ENCODE measurements at places on chromosomes 1 and 21.

GRCh38 chr1:28985427-28985826, 71.1 kb downstream of the EPB41 start:
- DNase-seq, result no peak

DNA sequence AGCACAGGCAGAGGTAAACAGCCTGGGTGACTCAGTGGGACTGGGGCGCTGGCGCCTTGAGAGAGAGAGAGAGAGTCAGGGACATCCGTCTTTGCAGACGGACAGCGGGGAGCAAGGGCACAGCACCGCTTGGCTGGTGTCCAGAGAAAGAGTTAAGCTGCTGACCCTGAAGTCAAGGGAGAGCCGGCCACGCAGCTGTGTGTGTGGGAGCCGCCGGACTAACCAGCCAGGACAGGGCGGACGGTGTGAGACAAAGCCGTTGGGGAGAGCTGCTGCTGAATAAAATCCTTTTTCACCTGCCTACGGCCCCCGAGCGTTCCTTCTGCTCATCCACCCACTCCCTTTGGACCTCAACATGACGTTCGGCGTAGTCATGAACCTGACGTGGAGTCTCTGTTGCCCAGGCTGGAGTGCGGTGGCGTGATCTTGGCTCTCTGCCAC, 14.5 kb downstream of the CFAP74 start:
- DNase-seq, result no peak

DNA sequence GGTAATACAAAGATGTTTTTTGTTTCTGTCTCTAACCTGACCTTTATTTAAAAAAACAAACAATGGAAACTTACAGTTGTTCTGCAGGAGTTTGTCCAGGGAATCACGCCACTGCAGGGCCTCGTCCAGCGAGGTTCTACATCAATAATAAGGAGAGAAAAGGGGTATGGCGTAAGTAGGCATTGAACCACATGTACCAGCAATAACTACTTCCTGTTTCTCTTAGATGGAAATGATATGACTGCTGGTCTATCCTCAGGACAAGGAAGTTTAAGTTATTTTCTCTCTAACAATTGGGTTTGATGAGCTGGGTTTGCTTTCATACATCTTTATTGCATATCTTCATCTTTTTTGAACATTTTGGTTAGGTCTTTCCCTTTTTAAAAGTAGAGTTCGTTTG, 40.9 kb downstream of the RGS5 start:
- no peak for DNase-seq

GRCh38 chr1:203359010-203359571, 8.2 kb upstream of the FMOD start:
- DNase-seq, result peak; percentile 37

DNA sequence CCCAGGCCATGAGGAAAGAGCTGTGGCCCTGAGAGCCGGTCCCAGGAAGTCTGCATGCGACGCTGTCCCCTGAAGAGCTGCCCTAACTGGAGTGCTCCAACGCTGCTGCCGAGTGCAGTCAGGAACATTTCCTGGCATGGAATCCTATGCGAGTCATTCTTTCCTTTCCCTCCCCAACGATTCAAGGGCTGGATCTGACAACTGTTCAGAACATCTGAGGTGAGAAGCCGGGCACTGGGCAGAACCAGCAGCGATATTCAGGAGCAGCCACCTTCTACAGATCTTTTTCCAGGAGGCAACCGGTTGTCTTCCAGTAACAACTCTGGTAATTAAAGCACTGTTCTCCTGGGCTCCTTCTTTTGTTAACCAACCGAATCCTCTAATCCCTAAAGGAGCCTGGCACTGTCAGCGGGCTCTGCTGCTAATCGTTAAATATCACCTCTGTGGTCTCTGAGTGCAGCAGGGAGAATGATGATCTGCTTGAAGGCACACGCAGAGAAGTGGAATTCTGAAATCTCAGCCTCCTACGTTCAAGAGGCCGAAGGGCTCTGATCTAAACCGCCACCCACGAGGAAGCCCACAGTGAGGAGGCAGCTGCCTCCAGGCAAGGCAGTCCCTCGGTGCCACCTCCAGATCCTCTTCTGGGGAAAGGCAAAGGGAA, 55.8 kb downstream of the SLC45A1 start:
- DNase-seq, result peak; percentile 90

- DNase-seq, result no peak
Measured at GRCh38 chr1:95534985-95535384, 301.0 kb downstream of the RWDD3 start.

- no peak for DNase-seq
Measured at GRCh38 chr1:228542981-228543380, 55.8 kb downstream of the RNF187 start.

DNA sequence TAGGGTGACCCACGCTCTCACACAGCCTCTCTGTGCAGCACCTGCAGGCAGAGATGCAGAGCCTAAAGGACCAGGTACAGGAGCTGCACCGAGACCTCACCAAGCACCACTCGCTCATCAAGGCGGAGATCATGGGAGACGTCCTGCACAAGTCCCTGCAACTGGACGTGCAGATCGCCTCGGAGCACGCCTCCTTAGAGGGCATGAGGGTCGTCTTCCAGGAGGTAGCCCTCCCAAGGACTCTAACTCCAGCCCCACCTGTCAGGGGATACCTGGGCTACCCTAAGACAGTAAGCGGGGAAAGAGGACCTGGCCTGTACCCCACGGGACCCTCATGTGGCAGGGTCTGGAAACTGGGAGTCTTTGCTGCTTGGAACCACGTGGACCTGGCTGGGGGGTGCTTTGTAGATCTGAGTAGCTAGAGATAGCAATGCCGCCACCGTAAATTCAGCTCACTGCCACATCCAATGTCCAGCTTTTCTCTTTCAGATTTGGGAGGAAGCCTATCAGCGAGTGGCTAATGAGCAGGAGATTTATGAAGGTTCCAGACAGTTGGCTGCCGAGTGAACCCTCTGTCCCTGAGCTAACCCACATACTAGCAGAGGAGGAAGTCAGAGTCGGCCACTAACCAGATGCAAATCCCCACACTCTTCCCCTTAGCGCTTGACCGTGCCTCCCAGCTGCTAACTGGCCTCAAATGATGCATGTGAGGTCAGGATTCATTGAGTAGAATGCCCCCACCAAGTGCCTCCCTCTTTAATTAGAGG, 6.5 kb downstream of the RNF207 start:
- DNase-seq, result no peak

DNA sequence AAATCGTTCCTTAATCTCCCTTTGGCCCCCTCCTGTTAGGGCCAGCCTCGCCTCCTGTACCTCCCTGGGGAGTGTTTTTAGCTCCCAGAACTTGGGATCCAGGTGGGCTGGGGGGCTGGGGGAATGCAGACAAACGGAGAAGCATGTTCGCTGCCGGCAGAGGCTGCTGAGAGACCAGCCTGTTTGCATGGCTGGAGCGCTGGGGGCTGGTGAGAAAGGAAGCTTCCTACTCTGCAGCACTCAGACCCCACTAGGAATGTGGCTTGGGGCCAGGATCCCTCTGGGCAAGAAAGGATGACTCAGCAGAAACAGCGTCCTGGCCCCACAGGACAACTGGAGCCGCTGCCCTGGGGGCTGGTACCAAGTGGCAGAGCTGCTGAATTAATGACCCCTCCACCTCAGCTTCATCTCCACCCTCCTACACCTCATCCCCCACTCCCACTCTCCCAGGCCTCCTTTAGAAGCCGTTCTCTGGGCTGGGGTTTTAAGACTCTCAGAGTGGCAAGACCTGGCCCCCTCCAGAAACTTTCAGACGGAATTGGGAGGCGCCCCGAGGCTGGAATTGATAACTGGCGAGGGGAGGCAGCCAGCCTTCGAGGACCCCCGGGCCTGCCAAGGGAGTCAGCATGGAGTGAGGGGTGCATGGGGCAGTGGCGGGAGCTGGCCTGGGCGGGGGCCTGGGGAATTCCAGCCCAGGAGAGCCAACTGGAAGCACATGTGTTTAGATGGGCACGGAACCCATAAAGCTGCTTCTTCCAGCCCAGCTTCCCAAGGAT, 28.5 kb upstream of the EPS8L3 start:
- peak; percentile 62 for DNase-seq

DNA sequence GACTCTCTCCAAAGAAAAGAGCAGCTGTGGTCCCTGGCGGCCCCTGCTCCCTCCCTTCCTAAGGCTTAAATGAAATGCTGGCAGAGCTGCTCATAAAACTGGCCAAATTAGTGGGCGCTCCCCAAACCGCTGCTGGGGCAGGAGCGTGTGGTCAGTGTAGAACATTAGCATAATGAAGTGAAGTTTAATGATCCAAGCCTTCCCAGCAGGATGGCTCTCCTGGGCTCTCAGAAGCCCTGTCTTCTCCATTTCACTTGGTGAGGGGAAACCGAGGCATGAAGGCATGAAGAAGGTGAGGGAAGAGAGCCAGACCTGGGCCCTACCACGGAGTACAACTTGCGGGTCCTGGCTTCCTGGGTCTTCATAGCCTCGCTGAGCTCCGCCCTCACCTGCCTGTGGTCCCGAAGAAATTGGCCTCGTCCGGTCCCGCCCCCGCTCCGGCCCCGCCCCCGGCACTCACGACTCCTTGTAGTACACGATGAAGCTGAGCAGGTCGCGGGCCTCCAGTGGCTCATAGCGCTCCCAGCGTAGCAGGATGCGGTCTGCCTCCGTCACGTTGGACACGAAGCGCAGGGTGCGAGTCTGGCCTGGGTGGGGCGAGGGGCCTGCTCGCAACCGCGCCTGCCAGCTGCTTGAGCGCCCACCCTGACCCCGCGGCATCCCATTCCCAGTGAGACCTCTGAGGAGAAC, 10.3 kb downstream of the INSRR start:
- no peak for DNase-seq

DNA sequence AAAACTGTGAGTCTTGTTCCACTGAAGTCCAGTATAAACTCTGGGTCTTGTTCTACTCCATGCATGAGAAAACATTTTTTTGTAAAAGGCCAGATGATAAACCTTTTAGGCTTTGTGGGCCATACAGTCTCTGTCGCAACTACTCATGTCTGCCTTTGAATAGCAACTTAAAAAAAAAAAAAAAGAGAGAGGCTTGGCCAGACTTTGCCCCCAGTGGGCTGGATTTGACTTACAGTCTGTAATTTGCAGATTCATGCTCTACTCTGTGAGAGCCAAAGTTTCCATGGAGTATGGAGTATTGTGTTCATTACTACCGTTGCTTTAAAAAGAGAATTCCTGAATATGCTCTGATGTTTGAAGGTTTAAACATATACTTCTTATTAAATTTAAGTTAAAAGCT, 654.9 kb upstream of the PKN2 start:
- peak; percentile 44 for DNase-seq

DNA sequence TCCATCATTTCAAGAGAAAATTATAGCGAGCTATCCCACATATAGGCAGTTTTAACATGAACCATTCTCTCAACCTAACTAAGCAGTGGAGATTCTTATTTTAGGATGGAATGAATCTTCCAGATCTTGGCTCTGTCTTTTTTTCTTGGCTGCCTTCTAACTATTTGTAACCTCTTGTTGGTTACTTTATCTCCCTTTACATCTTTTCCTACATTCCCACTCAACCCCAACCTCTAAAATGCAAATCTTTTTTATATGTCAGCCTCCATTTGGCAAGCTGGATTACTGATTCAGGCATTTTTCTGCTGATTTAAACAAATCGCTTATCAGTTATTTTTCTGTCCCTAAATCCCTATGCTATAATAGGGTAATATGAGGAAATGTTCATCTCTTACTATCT, 46.9 kb upstream of the LHX8 start:
- no peak for DNase-seq

- peak; percentile 73 for DNase-seq
Measured at GRCh38 chr1:203744075-203744972, 20.7 kb upstream of the LAX1 start.

DNA sequence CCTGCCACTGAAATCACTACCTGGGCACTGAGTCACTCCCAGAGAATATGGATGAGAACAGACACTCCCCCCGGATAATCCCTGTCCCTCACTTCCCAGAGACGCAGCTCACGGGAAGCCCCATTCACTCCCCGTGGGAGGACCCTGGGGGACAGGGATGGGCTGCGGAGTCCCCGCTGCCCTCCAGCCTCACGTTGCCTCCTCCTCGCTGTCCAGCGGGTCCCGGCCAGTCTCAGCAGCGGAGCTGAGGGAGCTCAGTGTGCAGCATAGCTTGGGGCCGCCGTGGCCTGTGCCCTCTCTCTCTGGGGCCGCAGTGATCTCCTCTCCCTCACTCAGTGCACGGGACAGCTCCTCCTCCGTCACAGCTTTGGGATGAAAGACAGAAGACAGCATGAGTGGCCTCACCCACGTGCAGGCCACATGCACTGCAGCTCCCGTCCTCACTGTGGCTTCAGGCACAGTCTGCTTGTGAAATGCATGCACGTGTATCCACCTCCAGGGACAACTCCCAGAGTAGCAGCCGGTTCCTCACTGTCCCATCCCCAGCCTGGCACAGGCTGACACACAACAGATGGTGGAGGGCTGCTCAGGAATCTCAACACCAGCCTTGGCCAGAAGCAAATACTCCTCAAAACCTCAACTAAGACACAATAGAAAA, 7.4 kb downstream of the CFAP410 start:
- no peak for DNase-seq

DNA sequence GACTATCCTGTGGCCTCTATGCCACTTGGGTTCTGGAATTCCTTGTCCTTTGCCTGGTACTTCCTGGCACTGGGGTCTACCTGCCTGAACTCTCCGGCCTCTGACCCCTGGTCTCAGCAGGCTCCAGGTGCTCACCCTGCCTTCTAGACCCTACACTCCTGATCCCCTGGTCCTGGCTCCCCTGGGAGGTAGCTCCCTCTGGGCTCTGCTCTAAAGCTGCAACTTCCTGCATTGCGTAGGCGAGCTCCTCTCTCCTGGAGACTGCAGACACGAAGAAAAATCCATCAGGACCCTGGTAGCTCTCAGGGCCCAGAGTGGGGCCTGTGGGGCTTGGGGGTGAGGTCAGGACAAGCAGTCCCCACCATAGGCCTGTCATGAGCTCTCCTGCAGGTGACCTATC, 7.8 kb upstream of the PLEKHG5 start:
- DNase-seq, result no peak

- no peak for DNase-seq
Measured at GRCh38 chr1:2074944-2075740, 24.9 kb downstream of the PRKCZ start.

- no peak for DNase-seq
Measured at GRCh38 chr21:34073749-34074282, 438 bp downstream of the MRPS6 start.

DNA sequence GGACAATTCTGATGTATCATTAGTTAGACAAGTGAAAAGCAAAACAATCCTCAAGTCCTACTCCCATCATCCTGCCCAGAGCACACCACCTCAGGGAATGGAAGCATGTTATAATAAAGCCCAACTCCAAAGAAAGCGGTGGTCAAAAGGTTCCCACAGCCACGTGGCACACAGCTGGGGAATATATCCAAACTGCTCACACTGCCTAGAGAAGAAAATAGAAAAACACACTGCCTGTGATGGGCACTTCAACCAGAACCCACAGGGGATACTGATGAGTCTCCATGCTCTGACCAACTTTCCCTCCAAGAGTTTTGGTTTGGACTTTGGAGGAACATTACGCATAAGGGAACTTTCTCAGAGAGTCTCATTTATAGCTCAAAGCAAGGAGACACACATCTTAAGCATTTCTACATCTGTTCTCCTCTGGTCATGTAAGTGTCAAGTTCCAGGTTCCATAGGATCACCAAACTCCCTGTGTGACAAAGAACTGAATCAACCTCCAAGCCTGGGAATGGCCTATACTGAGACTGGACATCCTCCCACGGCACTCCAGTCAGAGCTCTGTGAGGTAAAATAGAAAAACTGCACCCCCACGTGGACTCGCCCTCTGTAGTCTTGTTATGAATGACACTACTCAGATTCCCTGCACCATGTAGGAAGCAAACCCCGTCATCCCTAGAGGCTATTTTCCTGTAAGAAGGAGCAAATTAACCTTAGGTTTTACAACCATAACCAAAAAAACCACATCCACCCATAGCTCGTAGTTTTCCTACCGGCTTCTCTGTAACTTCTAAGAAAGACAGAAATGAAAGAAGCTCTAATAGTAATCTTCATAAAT, 12.2 kb downstream of the DSTYK start:
- DNase-seq, result peak; percentile 67

GRCh38 chr1:16275591-16275990, 38.6 kb upstream of the CPLANE2 start:
- no peak for DNase-seq
